Stimulated activated CD4-positive, alpha-beta T cell treated with anti-CD3 and anti-CD28 coated beads, Interleukin-1b, Interleukin-23, amount 100 ng/mL, for 48 hours (primary cell): ENCODE measurements at places on chromosomes 3 and 15.

DNA sequence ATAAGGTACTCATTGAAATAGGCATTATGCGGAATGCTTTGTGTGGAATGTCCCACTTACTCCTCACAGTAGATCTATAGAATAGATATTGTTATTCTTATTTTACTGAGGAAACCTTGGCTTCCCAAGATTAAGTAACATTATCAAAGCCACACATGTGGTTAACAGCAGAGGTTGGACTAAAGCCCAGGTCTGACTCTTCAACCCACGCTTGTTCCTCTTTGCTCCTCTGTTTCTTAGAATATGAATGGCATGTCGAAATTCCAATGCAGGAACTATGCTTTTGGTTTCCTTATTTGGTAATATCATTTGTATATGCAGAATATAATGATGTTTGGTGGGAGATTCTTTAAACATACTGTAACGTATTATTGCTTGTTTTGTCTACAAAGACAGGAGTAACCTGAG, 818.8 kb upstream of the LMCD1 start:
- no peak for DNase-seq

DNA sequence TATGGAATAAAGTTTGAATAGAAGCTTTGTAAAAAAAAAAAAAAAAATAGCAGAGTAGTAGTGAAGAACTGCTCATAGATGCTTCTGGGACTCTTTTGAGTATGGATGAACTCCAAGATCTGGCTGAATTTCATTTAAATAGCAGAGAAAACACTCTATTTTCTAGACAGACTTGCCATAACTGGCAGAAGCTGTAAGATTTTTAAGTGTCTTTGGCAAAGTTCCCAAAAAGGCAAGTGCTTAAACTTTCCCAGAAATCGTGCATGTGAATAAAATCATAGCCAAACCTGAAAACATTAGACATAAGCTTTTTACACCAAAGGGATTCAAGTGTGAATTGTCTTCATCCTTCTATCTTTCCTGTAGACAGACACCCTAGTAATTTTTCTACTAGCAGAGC, 110.3 kb upstream of the MITF start:
- DNase-seq, result no peak

DNA sequence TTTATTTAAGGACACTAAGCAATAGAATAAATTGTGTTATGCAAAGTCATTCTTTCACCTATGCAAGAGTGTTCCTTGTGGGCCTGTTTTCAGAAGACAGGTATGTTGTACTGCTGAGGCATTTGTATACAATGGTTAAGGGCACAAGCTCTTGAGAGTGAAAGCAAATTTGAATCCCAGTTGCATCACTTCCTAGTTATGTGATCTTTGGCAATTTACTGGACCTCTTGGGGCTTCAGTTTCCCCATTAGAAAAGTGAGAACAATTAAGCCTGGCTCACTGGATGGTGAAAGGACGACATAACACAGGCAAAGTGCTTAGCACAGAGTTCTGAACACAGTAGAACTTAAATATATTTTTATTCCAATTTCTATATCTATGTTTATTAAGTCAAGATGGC, 117.4 kb downstream of the EFHB start:
- DNase-seq, result no peak

GRCh38 chr3:160765211-160765610, 9.2 kb downstream of the PPM1L start:
- no peak for DNase-seq

DNA sequence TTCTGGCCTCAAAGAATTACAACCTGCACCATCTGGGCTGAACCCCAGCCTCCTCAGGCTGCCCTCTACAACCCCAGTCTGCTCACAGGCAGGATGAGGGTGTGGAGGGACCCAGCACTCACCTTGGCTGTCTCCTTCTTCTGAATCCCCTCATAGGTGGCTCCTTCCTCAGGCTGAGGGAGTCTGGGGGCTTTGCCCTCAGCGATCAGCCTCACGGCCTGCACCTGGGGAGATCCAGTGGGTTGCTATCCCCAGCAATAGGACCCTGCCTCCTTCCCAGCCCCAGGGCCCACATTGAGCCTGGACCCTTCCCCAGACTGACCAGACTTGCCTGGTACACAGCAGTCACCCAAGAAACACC, 25.1 kb downstream of the ALDH1L1 start:
- DNase-seq, result no peak
